Left colon (tissue), 2 donors: ENCODE measurements at places on chromosomes 16 and 17.

DNA sequence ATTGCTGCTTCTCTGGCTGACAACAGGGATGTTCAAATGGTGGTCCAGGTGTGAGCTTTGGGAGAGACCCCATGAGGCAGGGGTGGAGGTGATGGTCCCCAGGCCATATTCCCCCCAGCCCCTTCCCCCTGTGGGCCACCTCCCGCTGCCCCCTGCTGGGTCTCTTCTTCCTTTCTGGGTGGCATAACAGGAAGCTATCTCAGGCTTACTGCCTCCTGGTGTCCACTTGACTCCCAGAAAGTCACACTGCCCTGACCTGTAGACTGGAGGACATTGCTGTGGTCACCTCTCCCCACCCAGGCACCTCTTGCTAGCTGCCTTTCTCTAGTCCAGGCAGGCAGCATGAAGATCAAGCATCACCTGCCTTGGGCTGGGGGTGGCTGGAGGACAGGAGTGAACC, 46.4 kb upstream of the PLCG2 start:
- DNase-seq, result no peak

DNA sequence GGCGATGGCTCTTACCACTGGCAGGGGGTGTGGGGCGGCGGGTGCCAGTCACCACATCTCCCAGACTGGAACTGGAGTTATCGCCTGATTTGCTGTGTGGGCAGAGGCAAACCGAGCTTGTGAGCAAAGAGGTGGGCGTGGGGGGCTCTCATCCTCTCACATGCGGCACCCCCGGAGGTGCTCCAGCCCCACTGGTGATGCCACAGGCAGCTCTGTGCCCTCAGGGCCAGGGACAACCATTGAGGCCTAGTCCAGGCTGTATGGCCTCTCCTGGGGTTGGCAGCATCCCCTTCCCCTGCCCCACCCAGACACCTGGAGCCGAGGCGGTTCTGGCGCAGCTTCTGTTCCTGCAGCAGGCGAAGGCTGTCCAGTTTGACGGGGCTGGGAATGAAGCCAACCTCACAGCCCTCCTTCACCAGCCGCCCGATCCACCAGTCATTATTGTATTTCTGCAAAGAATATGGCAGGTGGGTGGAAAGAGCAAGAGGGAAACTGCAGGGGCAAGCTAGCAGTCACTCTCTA, 10.9 kb downstream of the CACNB1 start:
- DNase-seq, result no peak

DNA sequence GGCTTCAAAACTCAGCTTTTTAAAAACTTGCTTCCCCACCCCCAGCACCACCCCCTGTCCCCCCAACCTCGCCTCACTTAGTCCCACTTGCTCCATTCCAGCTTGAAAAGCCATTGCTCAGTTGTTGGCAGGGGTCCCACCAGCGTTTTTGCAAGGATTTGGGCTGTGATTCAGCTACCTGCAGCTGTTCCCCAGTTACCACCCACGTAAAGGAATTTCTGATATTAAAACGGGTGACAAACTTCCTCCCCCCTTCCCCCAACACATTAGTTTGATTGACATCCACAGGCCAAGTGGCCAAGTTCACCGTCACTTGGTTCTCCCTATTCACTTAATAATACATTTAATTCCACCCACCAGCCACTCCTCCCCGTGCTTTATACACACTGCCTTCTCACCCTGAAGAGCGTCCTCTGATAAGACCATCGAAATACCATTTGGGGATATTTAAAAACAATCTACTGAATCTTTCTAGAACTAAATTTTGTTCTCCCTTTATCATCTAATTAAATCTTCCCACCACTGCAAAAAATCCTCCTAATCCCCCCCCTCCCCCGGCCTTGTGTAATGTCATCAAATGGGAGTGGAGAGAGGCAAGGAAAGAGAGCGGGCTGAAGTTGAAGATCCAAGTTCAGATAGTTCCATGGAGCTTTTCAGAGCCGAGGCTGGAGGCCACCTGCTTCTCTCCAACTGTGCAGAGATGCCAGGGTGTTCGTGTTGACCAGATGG, 55.1 kb downstream of the SOX9 start:
- no peak for DNase-seq

- peak; percentile 81 for DNase-seq
Observed at GRCh38 chr16:69840975-69841374, 78.8 kb downstream of the WWP2 start.

DNA sequence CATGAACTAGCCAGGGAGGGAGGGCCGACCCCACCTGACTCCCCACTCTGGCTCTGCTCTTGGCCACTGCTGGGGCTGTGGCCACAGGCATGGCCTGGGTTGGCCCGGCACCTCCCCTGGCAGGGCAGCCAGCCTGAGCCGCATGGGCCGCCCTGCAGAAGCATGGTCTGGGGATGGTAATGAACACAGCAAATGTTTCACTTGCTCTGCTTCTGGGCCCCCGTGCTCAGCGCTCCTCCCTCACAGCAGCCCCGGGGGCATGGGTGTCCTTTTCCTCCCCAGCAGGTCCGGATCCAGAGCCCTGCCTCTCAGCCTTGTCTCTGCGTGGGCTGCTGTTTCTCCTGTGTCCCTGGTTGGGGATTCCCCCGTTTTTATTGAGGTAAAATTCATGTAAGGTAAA, 30.9 kb upstream of the KCNJ12 start:
- DNase-seq, result no peak
